ENCODE measurements at places on chromosomes 7 and 10.

DNA sequence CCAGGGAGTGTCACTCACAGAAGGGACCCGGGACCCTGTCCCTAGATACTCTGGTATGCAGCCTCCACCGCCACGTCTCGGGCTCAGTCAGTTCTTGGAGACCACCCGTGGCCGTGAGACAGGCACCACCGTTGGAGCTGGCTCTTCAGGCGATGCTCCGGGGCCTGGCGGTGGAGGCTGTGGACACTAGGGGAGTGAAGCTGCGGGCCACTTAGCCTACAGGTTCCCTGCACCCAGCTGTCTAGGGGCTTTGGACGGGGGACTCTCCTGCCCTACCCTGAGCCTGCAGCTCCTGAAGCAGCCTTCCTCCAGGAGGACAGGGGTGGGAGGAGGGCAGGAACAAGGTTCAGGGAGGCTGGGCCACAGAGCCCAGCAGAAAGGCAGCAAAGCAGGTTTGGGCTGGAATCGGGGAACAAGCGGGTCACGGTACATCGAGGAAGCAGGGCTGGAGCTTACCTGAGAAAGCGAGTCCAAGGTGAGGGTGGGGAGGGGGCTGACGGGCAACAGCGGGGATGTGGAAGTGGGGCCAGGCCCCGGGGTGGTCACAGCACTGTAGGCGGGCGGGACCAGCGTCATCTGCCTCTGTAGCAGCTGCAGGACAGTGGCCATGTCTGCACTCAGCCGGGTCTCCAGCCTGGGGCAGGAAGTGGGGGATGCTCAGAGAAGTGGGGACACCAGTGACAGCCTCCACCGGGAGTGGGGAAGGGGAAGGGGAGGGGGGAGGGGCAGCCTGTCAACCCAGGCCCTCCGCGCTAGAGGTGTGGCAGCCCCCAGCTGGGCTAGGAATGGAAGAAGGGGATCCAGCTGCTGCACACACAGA is 31.5 kb downstream of the KCNH2 start:
- DNase-seq = peak; percentile 4

DNA sequence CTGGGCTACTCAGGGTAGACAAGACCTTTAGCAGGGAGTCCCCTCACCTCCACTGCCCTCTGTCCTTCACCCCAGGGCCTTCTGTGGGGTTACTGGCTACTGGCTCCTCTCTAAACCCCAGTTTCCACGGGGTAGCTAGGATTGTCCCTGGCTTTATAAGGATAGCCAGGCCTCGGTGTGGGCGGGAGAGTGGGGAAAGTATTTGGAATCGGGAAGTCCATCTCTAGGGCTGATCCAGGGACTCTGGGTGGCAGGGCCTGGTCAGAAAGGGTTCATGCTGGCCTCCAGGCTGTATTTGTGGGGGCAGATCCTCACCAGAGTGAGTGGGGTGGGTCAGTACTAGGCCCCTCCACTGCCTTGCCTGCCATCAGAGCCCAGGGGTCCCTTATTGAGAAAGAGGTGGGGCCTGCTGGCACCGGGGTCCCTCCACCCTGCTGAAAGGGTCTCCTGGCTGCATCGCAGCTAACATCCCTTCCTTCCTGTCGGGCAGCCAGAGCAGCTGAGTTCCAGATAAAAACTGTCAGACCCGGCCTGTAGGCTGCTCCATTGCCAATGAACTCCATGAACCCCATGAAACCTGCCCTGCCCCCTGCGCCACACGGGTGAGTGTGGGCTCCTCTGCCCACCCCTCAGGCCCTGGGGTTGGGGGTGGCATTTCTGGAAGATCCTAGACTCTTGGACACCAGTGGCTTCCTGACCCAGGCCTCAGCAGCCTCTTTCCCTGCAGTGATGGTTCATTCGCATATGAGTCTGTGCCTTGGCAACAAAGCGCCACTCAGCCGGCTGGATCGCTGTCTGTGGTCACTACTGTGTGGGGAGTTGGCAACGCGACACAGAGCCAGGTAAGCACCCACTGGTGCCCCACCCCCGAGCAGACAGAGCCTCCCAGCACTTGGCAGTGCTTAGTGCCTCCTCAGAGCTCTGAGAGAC is 7.3 kb downstream of the ZMIZ2 start:
- DNase-seq = peak; percentile 9

DNA sequence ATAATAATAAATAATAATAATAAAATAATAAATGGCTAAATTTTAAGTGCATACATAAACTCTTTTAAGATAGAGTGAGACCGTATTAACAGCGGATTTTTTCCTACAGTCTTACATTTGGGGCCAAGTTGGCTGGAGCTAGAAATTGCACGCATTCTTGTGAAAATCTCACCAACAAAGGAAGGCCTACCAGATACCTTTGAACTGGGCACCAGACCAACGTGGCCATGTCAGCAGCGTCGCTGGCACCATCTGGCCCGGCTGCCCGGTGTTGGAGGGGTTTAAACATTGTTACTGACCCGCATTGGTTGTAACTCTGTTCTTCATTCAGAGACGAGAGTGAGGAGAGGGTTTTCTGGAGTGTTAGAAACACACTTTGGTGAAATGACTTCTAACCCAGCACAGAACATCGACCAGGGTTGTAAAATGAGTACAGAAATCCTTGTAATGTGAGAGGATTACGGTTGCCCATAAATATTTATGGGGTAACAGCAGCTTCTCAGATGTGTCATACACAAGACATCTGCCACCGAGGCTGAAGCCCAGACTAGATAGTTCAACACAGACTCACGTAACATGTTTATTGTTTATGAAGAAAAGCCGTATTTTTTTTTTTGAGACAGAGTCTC is 34.6 kb upstream of the UNCX start:
- DNase-seq = peak; percentile 50

GRCh38 chr7:40135317-40135610 is 459 bp downstream of the SUGCT start:
- DNase-seq = no peak

Data from Daoy (cell line).